ENCODE measurements at places on chromosomes 7 and 10.

DNA sequence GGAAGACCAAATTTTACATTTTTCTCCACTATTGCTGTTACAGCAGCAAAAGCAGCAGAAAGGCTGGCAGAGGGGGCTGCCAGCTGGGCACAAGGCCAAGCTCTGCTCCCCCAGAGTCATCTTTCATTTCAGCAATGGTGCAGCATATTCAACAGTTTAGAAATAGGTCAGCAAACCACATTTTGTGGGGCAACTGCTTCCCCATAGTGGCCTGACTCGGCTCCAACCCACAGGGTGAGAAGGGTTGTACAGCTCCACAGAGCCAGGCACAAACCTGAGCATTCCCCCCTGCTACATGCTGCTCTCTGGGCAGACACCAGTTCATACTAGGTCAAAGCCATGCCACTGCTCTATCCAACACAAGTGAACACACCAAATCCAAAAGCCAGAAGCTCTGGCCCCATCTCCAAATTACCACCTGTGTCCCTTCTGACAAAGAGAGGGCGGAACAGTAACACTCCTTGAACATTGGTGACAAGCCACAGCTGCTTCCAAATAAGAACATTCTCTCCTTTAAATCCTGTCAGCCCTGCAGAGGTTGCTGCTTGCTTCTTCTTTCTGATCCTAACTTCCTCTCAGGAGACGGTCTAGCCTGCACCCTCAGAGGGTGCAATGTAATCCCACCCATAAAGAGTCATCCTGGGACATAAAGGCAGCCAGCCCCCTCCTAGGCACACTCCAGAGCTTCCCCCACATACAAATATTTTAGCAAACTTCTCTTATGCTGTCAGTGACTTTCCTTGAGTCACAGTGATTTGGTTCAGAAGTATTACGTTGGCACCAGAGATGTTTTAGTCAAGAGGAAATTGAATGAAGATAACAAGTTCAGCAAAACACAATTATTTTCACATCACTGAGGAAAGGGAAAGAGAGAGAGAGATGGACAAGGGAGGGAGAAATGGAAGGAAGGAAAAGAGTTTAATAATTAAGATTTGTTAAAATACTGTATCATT, 39.0 kb upstream of the SLIT1 start:
- no peak for DNase-seq

DNA sequence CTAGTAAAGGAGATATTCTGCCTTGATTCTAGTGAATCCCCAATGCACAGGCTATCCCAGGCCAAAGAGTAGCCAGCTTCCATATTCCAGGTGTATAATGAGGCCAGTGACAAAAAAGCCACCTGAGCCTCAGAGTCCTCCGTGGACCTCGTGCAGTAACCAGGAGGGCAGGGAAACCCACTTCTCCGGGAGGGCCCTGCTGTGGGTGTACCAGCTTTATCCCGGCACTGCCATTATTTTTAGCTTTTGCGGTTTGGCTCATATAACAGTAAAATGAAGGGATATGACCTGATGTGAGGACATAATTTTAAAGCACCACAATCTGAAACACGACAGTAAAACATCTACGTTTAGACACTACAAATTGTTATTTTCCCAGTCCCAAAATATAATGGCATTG, 109.0 kb downstream of the SVIL start:
- DNase-seq, result no peak

DNA sequence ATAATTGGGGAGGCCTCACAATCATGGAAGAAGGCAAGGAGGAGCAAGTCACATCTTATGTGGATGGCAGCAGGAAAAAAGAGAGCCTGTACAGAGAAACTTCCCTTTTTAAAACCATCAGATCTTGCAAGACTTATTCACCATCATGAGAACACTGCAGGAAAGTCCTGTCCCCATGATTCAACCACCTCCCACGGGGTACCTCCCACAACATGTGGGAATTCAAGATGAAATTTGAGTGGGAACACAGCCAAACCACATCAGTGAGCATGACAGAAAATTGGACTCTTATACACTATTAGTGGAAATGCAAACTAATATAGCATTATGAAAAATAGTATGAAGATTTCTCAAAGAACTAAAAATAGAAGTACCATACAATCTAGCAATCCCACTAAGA, 271.2 kb downstream of the MAGI2 start:
- no peak for DNase-seq

DNA sequence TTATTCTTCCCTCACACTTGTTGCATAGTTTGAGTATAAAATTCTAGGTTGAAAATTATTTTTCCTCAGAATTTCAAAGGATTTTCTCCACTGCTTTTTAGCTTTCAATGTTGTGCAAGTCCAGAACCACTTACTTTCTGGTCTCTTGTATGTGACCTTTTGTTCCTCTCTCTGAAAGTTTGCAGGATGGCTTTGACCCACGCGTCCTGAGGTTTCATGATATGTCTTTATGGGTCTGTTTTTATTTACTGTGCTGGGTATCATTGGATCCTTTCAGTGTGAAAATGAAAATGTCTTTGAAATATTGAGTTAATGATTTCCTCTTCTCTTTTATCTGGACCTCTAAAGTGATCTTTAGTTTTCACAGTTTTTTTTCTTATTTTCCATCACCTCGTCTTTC, 38.5 kb downstream of the C1GALT1 start:
- no peak for DNase-seq

Measured in stimulated activated CD4-positive, alpha-beta T cell treated with anti-CD3 and anti-CD28 coated beads, Interleukin-4, amount 100 ng/mL, for 48 hours (primary cell).